Stimulated activated naive CD4-positive, alpha-beta T cell (primary cell): ENCODE measurements at places on chromosomes 7 and 10.

GRCh38 chr10:130180416-130180815, 44.2 kb downstream of the GLRX3 start:
- DNase-seq, result no peak

DNA sequence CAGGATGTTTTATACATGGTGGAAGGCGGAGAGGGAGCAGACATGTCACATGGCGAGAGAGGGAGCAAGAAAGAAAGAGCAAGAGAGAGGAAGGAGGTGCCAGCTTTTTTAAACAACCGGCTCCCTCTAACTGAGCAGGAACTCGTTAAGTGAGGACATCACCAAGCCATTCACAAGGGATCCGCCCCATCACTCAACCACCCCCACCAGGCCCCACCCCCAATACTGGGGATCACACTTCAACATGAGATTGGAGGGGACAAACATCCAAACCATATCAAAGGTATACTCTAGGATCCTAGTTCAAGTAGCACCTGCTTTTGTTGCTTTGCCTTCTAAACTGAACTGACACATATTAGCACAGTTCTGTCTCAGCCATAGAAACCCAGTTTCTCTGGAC, 141.9 kb upstream of the KLF14 start:
- DNase-seq, result no peak

GRCh38 chr10:74056050-74056818, 58.3 kb downstream of the VCL start:
- DNase-seq, result no peak

DNA sequence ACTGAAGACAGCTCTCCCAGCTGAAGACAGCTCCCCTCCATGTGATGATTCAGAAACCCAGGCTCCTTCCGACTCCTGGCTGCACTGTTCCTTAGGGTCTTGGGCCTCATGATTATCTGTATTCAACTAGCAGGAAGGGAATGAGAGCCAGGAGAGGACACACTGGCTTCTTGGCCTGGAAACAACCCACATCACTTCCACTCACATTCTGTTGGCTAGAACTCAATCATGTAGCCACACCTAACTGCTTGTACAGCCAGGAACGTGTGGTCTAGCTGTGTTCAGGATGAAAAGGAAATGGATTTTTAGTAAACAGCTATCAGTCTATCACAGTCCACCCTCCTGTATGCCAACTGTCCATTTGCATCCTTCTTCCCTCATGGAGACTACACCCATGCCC, 30.5 kb upstream of the XPNPEP1 start:
- no peak for DNase-seq

- DNase-seq, result no peak
Measured at GRCh38 chr7:15113752-15114151, 211.2 kb upstream of the DGKB start.

GRCh38 chr7:44729949-44730590, 18.6 kb upstream of the ZMIZ2 start:
- no peak for DNase-seq

DNA sequence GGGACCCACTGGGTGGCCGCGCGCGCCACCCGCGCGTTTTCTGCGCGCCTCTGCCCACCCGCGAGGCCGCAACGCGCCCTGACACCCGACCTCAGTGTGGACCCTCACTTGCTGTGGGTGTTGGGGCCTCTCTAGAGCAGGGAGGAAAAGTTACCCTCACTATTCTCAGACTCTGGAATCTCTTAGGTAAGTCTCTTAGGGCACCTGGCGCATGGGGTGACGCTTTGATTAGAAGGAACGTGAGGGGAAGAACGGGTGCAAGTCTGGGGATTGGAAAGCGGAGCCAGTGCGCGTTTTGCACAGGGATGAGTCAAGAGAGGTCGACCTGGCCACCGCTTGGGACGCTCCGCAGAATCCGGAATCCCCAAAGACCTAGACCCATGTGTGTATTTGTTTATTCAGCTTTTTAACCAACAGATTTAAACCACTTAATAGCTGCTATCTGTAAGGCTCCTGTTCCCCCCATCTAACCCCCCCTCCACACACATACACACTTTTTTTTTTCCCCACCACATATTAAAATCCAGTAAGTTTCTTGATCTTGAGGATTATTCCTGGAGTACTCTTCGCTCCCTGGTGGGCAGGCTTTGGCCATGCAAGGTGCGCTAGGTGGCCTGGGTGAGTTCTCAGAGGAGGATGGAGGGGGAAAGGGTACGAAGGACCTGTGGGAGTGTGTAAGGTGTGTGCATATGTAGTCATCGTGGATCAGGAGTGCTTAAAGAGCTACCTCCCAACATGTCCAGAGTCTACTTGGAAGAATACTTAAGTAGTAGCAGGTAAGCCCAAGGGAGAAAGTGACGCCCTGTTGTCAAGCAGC, 169.1 kb upstream of the PPP1R3A start:
- DNase-seq, result no peak

DNA sequence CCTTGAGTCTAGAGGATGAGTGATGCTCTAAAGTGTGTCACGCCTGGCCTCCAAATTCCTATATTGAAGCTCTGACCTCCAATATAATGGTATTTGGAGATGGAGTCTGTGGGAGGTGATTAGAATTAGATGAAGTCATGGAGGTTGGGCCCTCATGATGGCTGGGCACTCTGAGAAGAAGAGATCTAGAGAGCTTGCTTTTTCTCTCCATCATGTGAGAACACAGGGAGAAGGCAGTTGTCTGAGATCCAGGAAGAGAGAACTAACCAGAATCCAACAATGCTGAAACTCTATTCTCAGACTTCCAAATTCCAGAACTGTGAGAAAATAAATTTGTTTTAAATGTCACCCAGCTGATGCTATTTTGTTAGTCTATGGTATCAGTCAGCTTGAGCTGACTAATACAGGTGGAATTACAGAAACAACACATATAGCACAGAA, 15.1 kb downstream of the RNF216 start:
- no peak for DNase-seq

DNA sequence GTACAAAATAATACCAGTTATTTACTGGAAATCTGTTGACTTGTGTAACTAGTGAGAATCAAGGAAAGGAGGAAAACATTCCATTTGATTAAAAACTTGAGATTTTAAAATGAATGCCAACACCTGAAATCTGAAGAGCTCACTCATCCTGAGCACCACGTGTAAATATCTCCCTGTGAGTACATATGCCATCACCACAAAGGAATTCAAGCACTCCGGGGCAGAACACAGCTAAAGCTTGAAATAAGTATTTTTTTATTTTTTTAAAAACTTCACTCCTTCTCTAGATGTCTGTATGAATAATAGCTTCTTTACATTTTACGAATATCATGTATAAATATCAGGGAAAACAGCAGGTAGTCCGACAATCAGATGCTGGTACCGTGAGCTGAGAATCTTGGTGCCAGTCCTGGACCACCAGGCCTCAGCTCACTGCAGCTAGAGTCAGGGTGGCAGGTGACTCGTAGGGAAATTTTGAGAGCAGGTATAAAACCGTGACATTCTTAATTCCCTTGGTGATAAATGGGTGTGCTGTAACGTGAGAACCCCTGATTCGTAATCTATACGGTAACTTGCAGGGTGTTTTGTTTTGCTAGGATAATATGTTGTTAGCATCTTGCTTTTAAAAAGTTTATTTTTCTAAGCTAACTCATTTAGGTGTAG, 12.7 kb downstream of the LMTK2 start:
- DNase-seq, result no peak

GRCh38 chr10:119383174-119383856, 159.2 kb downstream of the RGS10 start:
- DNase-seq, result no peak

DNA sequence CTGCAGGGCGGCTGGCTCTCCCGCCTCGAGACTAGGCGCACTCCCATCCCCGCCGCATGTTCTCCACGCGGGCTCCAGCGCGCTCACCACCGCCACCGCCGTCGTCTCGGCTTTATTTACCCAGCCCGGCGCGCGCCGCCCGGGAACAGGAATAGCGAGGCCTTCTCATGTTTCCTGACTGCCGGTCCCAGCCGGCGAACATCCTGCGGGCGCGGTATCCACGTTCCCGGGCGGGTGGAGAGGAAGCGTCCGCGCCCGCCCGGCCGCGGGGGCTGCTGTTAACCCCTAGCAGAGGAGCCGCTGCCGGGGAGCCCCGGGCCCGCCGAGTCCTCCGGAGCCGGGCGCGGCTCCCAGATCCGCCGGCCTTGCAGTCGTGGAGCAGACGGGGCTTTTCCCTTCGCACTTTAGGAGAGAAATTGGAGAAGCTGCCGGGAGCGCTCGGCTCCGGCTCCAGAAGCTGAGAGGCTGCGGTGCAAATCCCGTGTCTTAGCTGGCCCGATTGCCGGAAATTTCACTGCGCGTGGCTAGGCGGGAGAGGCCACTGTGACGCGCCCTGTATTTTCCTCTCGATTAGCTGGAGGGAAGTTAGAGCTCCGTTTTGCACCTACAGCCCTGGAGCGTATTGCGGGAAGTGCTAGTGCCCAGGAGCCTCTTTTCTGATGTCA, at the start of gene MKX:
Gene MKX, minus strand, starts transcription at position 88 of the 665 bp plus-strand sequence. CDS start 2,404 bp downstream, outside the sequence.
- peak; percentile 44 for DNase-seq

GRCh38 chr10:126369125-126369710, 19.1 kb downstream of the ADAM12 start:
- no peak for DNase-seq

DNA sequence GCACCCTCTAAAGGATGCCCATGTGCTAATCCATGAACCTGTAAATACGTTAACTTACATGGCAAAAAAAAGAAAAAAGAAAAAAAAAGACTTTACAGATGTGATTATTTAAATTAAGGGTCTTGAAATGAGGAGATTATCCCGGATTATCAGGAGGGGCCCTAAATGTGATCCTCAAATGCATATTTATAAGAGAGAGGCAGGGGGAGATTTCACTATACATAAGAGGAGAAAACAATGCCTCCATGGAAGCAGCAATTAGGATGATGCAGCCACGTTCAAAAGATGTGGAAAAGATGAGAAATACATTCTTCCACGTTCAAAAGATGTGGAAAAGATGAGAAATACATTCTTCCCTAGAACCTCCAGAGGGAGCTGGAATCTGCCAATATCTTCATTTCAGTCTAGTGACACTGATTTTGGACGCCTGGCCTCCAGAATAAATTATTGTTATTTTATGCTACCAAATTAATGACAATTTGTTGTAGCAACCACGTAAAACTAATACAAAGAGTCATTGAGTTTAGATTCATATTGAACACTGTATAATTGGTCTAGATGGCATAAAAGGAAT, 328.4 kb upstream of the GNAI1 start:
- no peak for DNase-seq

GRCh38 chr7:2660359-2661095, 27.5 kb upstream of the AMZ1 start:
- no peak for DNase-seq

- DNase-seq, result no peak
Measured at GRCh38 chr7:88509341-88509740, 202.6 kb upstream of the STEAP4 start.

- DNase-seq, result peak; percentile 63
Measured at GRCh38 chr10:7409045-7409731, 1.6 kb downstream of the SFMBT2 start.

- DNase-seq, result no peak
Measured at GRCh38 chr10:76031769-76032699, 600.6 kb downstream of the LRMDA start.

DNA sequence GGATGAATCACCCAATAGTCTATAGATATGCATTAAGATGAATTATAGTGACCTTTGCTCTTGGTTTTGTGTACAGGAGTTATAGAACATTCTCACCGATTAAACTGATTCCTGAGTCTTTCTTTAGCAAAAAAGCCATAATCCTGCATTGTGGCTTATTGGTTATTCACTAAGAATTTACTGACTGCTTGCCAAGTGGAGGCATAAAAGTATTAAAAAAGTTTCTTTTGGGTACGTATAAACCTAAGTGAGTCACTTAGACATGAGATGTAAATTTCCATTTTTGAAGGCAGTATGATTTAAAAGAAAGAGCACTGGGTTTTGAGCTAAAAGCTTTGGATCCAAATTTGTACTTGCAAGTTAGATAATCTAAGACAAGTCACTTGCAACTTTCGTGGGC, 100.7 kb downstream of the CDK6 start:
- DNase-seq, result no peak

DNA sequence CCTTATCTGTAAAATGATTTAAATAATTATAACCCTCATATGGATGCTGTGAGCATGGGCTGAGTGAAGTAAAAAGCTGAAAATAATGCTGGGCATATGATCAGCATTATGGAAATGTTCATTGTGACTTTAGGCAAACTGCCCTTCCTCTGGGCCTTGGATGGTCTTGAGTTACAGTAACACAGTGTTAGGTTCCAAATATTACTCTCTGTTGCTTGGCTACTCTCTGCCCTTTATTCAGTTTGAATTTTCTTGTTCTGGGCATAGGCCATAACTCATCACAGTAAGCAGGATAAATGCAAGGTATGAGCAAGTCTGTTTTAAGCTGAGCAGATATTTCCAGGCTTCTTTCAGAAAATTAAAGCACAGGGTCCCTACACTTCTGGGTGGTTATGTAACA, 868.0 kb downstream of the KCNMA1 start:
- DNase-seq, result no peak

- peak; percentile 30 for DNase-seq
Measured at GRCh38 chr10:124734311-124735166, 9.6 kb downstream of the FAM53B start.

- no peak for DNase-seq
Measured at GRCh38 chr10:23523251-23523650, 84.4 kb downstream of the OTUD1 start.

DNA sequence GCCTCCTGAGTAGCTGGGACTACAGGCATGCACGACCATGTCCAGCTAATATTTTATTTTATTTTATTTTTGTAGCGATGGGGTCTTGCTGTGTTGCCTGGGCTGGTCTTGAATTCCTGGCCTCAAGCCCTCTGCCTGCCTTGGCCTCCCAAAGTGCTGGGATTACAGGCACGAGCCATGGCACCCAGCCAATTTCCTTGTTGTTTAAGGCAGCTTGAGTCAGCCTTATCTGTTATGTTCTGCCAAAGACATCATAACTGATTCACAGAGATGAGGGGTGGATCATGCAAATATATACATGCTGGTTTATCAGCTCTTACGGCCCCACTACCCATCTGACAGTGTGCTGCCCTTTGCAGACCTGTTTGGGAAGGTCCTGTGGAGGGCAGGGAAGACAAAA, 826.7 kb downstream of the TYW1 start:
- DNase-seq, result no peak

DNA sequence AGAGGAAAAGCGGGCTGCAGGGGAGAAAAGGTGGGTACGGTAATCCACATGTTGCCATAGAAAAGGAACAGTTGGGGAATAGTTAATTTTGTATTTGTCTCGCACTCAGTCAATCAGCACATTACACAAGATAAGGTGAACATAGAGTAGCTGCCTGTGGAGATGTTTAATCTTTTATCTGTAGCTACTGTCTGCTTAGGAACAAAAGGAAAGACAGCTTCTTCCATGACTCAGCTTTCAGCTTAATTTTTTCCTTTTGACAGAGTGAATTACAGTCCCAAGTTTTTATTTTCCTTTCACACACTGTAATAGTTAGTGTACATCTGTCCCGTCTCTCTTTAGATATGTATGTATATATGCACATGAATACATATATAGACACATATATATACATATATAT, 39.3 kb upstream of the PODXL start:
- no peak for DNase-seq

DNA sequence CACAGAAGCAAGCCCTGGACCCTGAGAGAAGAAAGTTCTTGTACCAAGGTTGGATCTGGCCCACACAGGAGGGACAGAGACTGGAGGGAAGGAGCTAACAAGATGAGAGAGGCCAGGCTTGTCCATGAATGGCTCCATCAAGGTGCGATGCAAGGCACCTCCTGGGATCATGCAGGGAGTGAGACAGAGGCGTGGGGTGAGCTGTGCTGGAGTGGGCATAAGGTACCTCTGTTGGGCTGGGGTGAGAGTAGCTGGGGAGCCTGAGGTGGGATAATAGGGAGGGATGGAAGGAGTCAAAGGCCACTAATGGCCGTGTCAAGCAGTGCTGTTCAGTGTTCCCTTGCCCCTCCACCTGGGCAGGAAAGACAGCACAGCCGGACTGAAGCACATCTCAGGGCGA, 9.9 kb downstream of the TMEM72 start:
- DNase-seq, result no peak
